ENCODE measurements at places on chromosomes 3 and 15.

DNA sequence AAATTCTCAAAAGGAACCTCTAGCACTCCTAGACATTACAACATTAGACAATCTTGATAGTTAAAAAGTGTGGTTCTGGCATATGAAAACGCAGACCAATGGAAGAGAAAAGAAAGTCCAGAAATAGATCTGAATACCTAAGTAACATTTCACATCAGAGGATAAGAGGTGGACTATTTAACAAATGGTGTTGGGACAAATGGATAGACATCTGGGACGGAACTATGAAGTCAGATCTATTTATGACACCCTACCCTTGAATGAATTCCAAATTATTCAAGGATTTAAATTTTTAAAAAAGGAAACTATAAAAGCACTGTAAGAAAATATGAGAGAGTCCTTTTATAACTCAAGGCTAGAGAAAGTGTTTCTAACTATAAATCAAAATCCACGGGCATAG is 111.3 kb downstream of the SCN11A start:
- no peak for DNase-seq

- DNase-seq = no peak
Observed at GRCh38 chr3:142705198-142705597, 18.6 kb upstream of the TRPC1 start.

- DNase-seq = no peak
Observed at GRCh38 chr3:128170866-128171516, 17.7 kb downstream of the EEFSEC start.

DNA sequence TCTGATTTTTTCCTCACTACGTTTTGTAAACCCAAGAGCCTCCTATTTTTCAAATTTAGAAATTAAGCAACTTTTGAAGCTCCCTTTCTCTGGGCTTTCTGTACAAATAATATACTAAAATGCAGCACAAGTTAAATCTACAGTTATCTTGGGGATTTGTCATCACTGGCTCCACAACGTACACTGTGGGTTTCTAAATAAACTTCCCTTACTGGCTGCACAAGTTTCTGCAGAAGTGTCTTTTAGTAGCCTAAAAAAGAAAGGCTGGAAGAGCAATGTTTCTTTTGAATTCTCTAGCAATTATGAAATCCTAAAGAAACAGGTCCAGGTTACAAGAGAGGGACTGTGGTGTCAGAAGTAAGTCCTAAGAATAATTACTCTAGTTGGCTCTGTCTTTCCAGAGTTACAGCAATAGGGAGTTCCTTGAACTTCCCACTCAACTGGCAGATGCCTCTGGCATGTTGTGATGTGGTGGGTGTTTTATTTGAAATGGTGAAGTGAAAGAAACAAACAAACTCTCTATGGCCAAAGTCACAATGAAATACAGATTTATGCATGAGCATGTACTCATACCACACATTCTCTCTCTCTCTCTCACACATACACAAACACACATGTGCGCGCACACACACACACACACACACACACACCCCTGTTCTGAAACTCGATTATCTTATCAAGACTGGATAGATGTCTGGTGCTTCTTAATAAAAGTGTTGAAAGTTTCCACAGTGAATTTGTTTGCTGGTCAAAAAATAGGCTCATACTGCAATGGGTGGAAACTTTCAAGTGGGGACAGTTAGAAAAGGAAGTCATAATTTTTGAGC is 198.2 kb downstream of the SSR3 start:
- DNase-seq = no peak

DNA sequence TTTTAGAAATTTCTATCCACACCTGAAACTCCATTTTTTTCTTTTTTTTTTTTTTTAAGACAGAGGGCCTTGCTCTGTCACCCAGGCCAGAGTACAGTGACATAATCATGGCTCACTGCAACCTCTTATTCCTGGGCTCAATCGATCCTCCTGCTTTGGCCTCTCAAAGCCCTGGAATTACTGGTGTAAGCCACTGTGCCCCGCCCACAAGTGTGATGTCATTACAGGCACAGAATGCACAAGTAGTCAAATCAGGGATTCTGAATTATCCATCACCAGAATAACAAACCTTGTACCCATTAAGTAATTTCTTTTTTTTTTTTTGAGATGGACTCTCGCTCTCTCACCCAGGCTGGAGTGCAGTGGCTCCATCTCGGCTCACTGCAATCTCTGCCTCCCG is 1.9 kb downstream of the UQCRC1 start:
- DNase-seq = no peak

- DNase-seq = no peak
Observed at GRCh38 chr15:22959321-22960101, 20.7 kb downstream of the CYFIP1 start.

- DNase-seq = no peak
Observed at GRCh38 chr3:12221663-12222062, 63.0 kb upstream of the TIMP4 start.

GRCh38 chr15:37370941-37371340 is 270.6 kb upstream of the MEIS2 start:
- DNase-seq = no peak

DNA sequence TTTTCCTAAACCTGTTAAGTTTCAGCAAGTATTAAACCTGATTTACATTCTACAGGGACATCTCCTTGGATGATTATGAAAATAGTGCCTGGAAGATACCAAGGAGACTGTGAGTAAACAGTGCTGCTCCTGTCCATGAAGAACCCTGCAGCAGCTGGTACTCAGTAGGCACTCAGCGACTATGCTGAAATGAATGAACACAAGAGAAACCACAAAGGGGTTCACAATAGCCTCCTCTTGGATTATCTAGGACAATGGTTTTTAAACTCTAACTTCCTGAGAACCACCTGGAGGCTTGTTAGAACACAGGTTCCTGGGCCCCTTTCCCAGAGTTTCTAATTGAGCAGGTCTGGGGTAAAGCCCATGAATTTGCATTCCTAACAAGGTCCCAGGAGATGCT is 488.4 kb upstream of the UBE2E2 start:
- no peak for DNase-seq

- no peak for DNase-seq
Observed at GRCh38 chr15:87207990-87208580, 1048.5 kb downstream of the NTRK3 start.

- no peak for DNase-seq
Observed at GRCh38 chr15:64560998-64561397, 100.6 kb downstream of the ZNF609 start.

- DNase-seq = no peak
Observed at GRCh38 chr3:103440539-103441203, 1005.9 kb downstream of the ZPLD1 start.

GRCh38 chr15:59340325-59340724 is 32.3 kb downstream of the MYO1E start:
- DNase-seq = no peak

Measured in GM20000 (cell line).